ENCODE measurements at places on chromosomes 2 and 18. TPM values are rescaled to one million over a fixed set of nuclear protein-coding genes. Genes with fewer than 3 reads are reported as not detected.
A peak's percentile ranks its signal among the peaks of the same experiment; 100 is the strongest.

DNA sequence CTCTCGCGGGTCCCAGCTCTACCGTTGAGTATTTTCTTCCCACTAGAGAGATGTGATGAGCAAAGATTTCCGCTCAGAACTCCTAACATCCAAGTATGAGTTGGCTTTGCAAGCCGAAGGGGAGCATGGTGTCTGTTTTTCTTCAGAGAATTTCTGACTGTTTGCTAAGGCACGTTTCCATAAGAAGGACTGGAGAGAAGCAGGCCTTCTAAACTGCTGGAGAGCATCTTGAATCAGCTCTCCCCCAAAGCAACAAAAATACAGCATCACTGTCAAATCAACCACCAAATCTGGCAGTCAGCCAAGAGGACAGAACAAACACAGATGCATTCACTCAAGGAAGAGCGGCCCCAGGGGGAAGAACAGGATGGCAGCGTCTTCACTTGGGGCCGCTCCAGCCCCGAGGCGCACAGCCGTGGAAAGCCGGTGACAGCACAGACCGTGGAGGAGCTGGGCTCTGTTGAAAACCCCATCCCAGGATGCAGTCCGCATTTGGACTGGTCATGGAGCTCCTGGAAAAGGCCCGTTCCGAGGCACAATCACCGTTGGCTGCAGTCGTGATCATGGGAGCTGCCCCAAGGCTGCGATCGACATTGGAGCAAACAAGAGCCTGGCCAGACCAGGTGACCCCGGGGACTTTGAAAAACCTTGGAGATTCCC lies 101.4 kb downstream of the NFATC1 start:
- DNase-seq: peak; percentile 61

GRCh38 chr18:55235094-55235461 lies 275.8 kb upstream of the CCDC68 start:
- DNase-seq: no peak

DNA sequence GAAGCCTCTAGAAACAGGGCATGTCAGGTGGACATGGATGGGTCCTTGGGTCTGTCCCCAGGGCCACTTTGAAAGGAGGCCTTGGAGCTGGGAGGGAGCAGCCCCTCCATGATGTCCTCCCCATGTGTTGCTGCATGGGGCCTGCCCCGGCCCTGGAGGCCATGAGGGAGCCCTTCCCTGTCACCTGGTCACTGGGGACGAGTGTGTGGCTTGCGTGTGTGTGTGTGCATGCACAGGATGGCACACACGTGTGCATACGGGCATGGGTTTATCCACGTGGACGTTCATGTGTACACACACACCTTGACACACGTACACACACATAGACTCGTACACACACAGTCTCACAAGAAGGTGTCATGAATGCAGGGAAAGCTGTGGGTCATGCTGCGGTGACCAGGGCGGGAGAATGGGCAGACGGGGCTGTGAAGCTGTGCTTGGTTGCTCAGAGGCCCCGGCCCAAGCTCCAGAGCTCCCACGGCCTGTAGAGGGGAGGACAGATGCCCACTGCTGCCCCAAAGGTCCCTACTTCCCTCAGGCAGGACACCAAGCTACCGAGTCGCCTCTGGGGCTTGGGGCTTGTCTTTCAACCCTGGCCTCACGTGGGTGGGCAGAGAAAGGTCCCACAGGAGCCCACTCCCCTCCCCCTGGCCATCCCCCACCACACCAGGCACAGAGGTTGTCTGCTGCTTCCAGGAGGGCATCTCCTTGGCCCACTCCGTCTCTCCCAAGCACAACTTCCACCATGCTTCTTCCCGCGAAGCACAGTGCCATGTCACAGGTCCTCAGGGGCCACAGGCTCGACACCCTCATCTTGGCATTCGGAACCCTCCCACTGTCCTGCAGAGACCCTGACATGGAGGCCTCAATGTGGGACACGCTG lies 42.3 kb upstream of the GPC1 start:
- peak; percentile 40 for DNase-seq

DNA sequence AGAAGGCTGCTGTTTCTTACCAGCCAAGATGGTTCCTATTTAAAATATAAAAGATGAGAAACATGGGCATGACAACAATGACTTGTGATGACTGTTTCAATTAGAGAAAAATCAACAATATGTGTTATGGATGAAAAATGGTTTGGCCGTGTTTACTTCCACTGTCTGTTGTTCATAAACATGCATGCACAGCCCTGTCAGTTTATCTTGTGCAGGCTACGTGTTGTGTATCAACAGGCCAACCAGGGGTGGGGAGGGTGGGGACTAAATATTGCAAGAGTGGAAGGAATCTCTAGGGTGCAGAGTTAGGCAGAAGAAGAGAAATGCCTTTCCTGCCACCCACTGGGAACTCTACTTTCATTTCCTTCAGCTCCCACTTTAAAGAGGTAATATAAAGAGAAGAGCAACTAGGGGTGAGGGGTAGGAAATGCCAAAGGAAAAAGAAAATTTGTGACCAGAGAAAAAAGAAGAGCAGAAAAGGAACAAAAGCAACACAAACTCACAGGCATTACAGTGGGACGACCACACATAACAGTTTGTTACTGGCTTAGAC lies 116.8 kb upstream of the MEIS1 start:
- no peak for DNase-seq

Gene GLI2
- total RNA-seq: 14.4 TPM

DNA sequence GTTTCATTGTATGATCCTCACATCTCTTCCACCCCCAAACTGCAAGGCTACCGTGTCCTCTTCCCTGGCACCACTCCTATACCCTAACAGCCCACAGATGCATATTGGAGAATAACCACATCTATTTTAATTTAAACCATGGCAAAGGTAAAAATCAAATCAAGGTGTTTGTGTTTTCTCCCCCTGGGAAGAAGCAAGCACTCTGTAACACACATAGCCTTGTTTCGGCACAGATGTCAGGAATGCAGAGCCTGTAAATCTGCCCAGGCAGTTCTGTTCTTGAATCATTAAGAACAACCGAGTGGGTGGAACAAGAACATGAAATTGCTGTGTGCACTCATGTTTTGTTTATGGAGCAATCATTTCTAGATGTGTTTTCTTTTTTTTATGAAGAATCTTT lies 6.8 kb upstream of the COX7A2L start:
- no peak for DNase-seq

DNA sequence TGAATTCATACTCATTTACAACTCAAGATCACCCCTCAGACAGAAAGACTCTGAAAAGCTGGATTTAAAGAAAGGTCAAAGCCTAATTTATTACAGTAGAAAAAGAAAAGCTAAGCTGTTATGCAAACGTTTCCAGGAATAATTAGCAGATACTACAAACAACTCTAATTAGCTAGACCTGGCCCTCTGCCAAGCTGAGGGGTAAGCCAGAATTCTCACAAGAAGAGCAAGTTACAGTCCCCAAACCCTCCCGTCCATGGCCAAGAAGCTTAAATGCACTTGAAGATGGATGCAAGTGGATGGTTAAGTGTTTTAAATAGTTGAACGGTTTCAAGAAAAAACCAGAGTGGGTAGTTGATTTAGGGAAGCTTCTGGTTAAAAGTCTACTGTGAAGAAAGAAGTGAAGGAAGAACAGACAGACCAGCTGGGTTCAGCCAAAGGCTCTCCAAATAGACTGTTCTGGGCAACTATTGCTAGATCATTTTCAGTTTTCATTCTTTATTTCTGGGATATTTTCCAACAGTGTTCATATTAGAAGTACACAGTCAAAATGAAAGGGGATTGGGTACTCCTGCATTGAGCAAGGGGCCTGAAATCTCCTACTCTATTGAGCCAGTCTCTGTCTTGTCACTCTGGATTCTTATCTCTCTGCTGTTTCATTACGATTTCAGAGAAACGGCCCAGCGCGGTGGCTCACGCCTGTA lies 4.8 kb downstream of the LMAN2L start:
- DNase-seq: no peak

Gene NUP35
- 21.1 TPM for total RNA-seq

Gene CENPA
- 0.31 TPM for total RNA-seq

GRCh38 chr2:158120102-158120501 lies 18.4 kb downstream of the UPP2 start:
- no peak for DNase-seq

Gene ARHGAP28
- total RNA-seq: 9.7 TPM

DNA sequence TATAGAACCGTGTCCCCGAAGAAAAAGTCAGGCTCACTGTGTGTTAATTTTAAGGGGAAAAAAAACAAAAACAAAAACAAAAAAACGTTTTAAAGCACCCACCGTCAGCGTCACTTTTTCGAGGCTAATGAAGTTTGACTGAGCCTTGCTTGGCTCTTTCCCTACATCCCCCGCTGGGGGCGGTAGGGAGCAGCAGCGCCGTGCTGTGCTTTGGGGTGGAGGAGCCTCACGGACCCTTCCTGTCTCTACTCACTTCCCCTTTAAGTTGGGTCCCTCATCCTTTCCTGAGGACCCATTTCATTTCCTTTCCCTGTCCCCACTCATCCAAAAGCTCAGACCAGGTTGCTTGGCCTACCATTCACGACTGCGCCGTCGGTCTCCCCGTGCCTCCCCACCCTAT lies 82.8 kb upstream of the RPL31 start:
- no peak for DNase-seq

Gene MYOM1
- total RNA-seq: 19.9 TPM

Gene ZNF397
- 43.5 TPM for total RNA-seq

- no peak for DNase-seq
Observed at GRCh38 chr18:63262369-63263335, 56.9 kb downstream of the BCL2 start.

- DNase-seq: no peak
Observed at GRCh38 chr2:66701656-66702055, 266.7 kb downstream of the MEIS1 start.

Gene ABCB11
- total RNA-seq: 1.5 TPM

DNA sequence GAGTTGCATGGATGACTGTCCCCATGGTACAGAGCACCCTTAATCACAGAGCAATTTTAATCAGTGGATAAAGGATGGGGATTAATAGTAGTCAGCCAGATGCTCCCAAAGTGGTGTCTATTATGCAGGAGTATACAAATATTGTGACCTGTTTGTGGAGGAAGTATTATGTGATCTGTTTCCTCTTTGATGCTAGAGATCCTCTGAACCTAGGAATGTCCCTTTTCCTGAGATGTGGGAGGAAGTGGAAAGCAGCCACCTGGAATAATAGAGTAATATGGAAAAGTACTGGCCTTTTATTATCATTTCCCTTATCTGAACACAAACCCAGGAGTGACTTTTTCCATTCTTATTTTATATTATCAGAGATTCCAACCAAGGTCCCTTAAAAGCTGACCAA lies 94.2 kb upstream of the EFEMP1 start:
- DNase-seq: no peak

- no peak for DNase-seq
Observed at GRCh38 chr2:232353660-232354059, 24.9 kb upstream of the ALPP start.

Gene GALNT3
- total RNA-seq: 2.5 TPM

GRCh38 chr18:11284349-11284748 lies 135.0 kb upstream of the PIEZO2 start:
- DNase-seq: no peak

GRCh38 chr2:124988794-124989193 lies 963.7 kb downstream of the CNTNAP5 start:
- DNase-seq: no peak

Gene HIBCH
- total RNA-seq: 41.5 TPM

Gene PTH2R
- 0.45 TPM for total RNA-seq

DNA sequence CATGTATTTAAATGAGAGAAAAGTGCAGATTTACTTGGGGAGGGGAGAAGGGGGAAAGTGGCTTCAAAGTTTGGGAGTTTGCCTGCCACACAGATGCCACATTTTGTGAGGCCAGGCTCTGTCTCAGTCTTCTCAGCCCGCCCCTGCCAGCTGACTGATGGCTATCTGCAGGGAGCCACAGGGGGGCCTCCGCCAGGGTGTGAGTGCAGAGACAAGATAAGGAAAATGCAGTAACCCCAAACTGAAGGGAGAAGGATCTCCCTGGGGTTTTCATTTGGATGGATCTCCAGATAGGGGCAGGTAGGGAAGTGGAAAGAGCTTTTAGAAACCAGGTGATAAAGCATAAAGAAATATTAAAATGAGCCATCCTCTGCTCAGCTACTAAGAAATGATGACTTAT lies 128.8 kb downstream of the ZNF521 start:
- DNase-seq: no peak

DNA sequence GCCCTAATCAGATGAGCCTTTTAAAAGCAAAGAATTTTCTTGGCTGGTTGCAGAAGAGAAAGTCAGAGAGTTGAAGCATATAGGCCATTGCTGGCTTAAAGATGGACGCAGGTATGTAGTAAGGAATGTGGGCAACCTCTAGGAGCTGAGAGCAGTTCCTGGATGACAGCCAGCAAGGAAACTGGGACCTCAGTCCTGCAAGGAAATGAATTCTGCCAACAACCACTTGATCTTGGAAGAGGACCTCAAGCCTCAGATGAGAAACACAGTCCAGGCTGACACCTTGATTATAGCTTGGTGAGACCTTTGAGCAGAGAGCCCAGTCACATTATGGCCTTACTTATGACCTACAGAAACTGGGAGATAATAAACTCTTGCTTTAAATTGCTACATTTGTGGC lies 15.7 kb downstream of the PHOSPHO2 start:
- no peak for DNase-seq

Gene ASB18
- not detected for total RNA-seq

- DNase-seq: peak; percentile 71
Observed at GRCh38 chr2:71833855-71834560, 313.7 kb downstream of the CYP26B1 start.

- DNase-seq: no peak
Observed at GRCh38 chr2:111620281-111620680, 263.7 kb downstream of the ANAPC1 start.

Gene SLC20A1
- 51.1 TPM for total RNA-seq

All from sciatic nerve (tissue), 2 donors.